ENCODE measurements at places on chromosomes 7 and 10.
A peak's percentile ranks its signal among the peaks of the same experiment; 100 is the strongest.

DNA sequence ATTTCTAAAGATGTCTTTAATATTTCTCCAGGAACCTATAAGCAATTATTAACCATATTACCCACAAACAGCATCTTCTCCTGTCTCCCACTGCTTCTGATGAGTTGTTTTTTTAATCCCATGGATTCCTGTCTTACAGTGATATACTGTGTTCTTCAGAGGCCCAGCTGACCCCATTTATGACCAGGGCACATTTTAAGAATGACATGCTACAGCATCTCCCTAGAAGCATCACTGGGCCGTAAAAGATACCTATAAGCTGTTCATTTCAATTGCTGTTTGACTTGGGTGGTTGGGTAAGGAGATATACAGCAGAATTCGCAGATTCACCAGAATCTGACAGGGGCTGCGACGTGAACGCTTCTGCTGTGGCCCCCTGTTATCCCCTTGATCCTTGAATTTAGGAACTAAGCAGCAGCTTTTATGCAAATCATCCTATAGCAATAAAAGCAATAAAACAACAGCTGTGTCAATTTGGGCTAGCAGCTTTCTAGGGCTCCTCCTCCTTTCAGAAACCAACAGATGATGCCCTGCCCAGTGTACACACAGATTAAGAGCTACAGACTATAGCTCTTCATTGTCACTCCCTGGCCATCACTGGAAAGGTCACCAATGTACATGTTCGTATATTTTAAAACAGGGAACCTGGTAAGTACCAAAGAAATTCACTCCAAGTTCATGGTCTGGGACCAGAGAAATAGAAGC is 86.8 kb downstream of the CPEB3 start:
- no peak for DNase-seq

DNA sequence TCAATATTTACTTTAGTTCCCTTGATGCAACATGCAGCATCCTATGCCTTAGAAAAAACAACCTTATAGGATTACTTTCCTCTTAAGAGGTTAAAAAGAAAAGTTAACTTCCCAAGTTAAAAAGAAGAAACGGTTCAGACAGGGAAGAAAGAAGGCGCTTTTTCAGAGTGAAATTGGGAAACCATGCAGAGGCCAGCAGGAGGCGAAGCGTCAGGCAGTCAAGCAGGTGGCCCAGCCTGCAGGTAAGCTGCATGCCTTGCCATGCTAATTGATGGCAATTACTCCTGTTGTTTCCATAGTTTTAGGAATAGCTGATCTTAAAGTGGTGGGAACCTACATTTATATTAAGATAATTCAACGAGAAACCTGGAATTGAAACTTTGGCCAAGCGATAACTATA is 302.6 kb upstream of the SP4 start:
- DNase-seq, result no peak

- no peak for DNase-seq
Observed at GRCh38 chr7:142436601-142437000, 178.7 kb upstream of the PRSS58 start.

DNA sequence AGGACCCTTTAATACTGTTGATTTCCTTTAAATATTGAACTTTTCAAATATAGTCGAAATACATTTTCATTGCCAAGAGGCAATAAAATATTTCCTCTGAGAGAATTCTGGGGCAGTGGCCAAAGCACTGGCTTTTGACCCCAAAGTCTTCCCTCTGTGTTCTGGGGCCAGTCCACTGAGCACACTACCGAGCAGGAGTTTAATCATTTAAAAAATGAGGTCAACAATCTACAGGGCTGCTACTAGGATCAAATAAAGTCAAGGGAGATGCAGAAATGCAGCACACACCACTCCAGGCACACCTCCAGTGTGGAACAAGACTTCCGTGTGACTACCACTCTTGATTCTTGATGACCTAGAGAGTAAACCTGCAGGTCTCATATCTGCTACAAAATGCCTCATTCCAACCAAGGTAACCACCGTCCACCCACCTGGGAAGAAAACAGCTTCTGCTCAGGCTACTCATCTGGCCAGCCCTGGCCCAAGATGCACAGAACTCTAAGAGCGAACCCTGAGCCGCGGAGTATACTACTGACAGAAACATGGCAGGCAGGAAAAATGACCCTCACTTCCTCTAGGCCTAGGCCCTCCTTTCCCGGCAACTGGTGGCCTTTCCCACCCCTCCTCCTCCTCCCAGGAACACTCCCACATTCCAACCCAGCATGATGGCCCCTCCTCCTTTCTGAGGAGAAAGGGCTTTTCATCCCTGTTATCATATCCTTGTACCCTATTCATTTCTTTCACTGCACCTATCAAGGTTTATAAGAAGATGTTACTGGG is 97.7 kb downstream of the ALOX5 start:
- no peak for DNase-seq

DNA sequence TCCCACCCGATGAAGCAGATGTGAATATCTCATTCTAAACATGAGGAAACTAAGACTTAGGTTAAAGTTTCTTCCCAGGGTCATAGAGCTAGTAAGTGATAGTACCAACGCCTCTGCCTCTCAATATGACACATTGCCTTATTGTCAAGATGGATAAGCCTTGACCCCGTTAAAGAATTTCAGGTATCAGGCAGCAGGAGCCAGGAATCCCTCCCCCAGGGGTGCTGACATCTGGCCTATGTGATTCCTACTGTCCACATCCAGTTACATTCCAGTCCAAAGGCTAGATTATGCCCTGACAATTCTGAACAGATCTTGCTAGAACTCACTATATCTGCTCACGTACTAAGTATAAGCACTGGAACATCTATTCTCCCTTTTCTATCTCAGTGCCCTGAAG is 58.0 kb upstream of the ASAH2 start:
- no peak for DNase-seq

DNA sequence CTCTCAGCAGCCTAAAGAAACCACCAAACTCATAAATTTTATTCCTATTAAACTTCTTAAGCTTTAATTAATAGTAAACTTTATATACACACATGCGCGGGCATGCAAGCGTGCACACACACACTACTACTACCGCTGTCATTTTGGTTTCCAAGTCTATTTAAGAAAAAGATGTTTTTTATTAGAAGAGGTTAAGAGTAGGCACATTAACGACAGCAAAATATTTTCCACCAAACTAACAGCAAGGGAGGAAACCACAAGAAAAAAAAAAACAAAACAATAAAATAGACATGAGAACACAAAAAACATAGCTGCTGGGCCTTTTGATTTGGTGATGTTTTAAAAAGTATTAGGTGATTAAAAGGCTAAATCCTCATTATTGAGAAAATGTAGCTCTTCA is 28.6 kb downstream of the RTKN2 start:
- no peak for DNase-seq

DNA sequence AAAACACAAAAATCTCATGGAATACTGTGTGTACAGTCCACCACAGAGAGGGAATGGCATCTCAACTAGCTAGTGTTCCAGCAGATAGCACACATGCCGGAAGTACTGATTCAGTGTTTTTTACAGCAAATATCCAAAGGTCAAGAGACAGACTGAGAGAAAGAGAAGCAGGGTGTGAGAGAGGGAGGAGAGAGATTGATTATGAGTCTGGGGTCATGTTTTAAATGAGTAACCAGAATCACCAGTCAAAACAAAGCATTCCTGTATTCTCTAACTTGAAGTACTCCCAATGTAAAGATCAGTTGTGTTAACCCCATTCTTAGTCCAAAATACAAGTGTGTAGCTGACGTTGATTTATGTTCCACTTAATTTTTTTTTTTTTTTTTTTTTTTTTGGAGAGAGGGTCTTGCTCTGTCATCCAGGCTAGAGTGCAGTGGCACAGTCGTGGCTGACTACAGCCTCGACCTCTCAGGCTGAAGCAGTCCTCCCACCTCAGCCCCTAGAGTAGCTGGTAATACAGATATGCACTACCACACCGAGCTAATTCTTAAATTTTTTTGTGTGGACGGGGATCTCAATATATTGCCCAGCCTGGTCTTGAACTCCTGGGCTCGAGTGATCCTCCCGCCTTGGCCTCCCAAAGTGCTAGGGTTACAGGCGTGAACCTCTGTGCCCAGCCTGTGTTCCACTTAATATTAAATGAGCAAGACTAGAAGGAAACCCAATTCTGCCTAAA is 114.2 kb downstream of the TAF3 start:
- DNase-seq, result no peak

DNA sequence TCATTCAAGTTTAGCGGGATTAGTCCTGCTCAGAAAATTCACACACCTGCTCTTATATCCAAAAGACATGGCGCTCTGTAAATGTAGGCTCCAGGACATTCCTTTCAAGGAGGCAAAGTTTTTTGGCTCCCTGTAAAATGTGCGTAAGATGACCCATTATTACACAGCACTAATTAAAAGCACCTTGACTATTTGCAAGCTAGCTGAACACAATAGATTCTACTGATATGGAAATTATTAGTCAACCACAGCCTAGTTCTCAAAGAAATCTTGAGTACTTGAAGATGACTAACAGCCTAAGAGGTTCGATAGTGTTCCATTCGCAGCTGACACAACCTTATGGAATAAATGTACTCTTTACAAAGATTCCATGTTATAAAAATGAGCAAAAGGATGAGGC is 175.2 kb downstream of the BMPER start:
- no peak for DNase-seq

DNA sequence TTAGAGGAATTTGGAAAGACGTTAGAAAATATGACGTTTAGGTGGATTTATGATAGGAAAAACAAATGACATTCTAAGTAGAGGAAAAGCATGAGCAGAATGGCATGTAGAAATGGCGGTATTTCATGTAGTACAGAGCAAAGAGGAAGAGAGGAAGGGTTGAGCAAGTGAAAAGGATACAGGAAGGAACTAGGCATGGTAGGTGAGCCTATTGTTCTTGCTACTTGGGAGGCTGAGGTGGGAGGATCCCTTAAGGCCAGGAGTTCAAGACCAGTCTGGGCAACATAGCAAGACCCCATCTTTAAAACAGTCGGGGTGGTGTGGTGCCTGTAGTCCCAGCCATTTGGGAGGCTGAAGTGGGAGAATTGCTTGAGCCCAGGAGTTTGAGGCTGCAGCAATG is 1.2 kb downstream of the GTPBP10 start:
- no peak for DNase-seq

- DNase-seq, result no peak
Observed at GRCh38 chr7:100949227-100949932, at the start of gene MUC3A. Gene MUC3A (plus strand): TSS chr7:100949534. CDS start chr7:100949625, 91 bp downstream.

DNA sequence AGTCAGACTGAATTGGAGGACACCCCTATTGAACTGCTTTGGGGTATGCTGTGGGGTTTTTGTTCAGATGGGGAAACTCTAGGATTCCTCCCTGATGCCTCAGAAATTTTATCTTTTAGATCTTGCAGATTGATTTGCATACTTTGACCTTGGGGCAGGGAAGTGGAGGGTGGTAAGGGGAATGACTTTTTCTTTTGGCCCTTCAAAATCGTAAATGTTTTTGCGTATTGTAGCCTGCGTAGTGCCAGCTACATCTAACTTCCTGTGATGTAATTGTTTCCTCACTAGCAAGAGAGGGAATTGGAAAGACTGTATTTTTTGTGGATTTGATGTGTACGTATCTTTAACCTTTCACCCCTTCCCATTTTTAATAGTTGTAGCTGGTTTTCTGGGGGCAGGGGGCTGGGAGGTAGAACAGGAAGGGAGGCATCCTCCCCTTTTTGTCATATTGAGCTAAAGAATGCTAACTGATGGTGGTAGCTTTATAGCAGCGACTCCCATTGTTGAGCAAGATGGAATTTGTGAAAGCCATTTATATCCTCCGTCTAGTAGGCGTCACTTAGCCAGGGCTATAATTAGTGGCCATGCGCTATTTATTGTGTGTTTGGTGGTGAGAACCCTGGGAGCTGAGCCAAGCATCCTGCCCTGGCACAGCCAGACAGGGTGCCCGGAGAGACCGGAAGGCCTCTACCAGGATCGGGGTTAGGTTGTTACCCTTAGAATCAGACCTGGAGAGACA is 11.3 kb downstream of the DUSP5 start:
- DNase-seq, result peak; percentile 58

- no peak for DNase-seq
Observed at GRCh38 chr7:158120316-158120715, 467.3 kb downstream of the PTPRN2 start.

- no peak for DNase-seq
Observed at GRCh38 chr10:129040377-129040776, 426.7 kb upstream of the MGMT start.

GRCh38 chr7:24899905-24900304 is 80.1 kb downstream of the OSBPL3 start:
- no peak for DNase-seq

GRCh38 chr7:117219485-117219884 is 103.4 kb downstream of the WNT2 start:
- DNase-seq, result no peak

DNA sequence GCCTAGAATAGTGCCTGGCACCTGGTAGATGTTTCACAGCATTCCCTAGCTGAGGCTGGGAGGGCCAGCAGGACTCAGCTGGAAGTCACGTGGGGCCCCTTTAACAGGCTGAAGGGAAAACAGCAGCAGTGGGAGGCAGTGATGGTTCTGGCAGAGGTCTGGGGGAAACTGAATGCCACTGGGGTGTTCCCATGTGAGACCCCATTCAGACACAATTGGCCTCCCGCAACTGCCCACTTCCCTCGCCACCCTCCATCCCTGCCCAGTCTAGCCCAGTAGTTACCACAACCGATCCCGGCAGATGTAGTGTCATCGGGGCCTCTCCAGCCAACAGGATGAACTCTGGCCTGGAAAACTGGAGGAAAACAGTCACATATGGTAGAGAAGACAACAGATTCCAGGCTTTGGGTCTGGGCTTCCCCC is 38.3 kb downstream of the FRMPD2 start:
- no peak for DNase-seq

- DNase-seq, result no peak
Observed at GRCh38 chr10:71124921-71125748, 87.2 kb upstream of the UNC5B start.

DNA sequence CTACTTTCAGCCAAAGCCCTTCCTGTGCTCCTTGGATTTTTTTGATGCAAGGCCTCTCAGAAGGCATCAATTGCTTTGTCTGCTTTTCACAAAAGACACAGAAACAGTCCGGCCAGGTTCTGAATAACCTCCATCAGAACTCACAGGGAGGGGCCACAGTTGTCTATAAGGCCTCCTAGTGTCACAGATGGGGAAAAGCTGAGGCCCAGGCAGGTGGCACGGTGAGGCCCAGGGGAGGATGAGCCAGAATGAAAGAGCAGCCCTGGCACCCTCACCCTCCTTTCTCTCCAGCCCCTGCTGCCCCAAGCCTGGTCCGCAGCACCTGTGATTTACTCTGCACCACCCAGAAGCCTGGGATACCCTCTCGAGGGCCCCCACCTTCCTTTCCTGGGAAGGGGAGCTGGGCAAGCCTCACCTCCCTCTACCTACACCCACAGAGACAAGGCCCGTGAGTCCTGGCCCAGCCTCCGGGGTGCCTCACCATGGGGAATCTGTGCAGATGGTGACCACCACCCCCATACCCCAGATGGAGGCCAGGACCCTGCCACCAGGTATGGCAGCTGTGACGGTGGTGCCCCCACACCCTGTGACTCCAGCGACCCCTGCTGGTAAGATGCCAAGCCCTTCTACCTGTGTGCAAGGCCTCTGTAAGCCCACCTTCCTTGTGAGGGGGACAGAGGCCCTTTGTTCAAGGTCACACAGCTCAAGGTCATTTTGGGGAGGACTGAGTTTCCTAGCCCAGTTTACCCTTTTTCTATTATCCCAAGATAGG is 26.2 kb upstream of the ZNF467 start:
- peak; percentile 10 for DNase-seq

- DNase-seq, result peak; percentile 47
Observed at GRCh38 chr7:127650847-127651555, 993 bp upstream of the SND1 start.

- no peak for DNase-seq
Observed at GRCh38 chr7:44327981-44328380, 2.6 kb upstream of the CAMK2B start.

- DNase-seq, result no peak
Observed at GRCh38 chr10:1644191-1644711, 93.1 kb downstream of the ADARB2 start.

GRCh38 chr10:113751181-113751732 is at the start of gene PLEKHS1:
Gene PLEKHS1 (plus strand): TSS chr10:113751682. CDS start chr10:113755278, 3,596 bp downstream.
- DNase-seq, result no peak
